Activated naive CD4-positive, alpha-beta T cell treated with Interleukin-2 at 50 U/mL for 16 hours (primary cell): ENCODE measurements at places on chromosomes 6 and 20.

DNA sequence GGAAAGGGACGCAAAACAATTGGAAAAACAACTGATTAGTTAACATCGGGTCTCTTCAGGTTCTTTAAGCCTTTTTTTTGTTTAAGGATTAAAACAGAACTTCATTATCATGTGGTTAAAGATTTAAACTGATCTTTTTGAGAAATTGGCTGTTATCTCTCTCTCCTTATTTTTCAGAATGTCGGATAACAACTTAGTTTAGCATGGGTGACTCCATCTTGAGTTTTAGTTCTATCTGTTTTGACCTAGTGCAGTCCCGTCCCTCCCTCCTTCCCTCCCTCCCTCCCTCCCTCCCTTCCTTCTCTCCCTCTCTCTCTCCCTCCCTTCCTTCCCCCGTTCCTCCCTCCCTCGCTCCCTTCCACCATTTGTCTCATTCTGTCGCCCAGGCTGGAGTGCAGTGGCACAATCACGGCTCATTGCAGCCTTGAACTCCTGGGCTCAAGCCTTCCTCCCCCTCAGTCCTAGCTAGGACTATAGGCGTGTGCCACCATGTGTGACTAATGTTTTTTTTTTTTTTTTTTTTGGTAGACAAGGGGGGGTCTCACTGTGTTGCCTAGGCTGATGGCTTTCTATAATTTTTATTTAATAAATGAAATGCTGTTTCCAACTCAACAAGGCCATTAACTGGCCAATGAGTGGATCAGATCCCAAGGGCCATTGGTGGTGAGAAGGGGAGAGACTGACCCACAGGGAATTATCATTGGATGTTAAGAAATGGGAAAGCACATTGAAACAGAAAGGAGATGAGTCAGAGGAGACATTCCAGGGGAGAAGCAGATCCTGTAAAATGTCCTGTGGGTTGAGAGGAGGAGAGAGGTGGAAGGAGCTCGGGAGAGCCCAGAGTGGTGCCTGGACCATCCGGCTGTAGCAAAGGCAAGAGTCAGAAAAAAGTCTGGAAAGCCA, 13.6 kb downstream of the BAK1 start:
- no peak for DNase-seq

DNA sequence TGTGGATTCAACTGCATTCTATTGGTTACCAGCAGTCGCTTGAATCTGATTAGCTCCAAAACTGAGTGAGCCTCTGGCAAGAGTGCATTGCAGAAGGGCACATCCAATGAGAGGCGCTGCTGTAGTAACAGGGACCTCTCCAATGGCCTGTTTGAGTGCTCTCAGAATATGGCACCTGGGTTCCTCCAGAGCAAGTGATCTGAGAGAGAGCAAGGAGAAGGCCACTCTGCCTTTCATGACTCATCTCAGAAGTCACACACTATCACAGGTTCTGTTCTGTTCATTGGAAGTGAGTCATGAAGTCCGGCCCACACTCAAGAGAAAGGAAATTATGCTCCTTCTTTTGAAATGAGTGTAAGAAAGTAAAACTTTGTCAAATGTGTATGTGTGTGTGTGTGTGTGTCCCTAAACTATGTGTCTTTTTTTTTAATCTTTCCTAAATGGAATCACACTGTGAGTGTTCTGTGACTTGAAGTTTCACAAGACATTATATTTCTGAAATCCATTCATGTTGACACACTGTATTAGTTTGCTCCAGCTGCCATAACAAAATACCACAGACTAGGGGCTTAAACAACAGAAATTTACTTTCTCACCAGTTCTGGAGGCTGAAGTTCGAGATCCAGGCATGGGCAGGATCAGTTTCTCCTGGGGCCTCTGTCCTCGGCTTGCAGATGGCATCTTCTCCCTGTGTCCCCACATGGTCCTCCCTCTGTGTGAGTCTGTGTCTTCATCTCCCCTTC, 138.3 kb upstream of the CDYL start:
- peak; percentile 34 for DNase-seq

- DNase-seq = no peak
These were observed 23.6 kb downstream of the GSTA2 start for GRCh38 chr6:52739627-52740026.

- no peak for DNase-seq
These were observed 96.4 kb upstream of the AKAP12 start for GRCh38 chr6:151143337-151143736.

DNA sequence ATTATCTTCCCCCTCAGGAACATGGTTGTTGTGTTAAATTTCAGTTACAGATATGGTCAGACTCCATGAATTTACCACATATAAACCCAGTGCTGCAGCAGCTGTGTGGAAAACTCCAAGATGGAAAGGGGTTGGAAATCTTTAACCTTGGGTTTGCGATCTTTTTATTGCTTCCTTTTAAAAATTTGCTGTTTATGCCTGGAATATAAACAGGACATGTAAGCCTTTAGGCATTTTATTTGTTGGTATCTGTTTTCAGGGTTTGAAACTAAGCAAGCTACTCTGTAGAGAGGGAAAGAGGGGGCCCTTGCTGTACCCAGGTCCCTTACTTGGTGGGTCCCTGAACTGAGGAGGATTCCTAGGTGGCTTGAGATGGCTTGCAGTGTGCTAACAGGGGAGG, 778 bp downstream of the PKIG start:
- DNase-seq = no peak

- DNase-seq = peak; percentile 55
These were observed 26.2 kb downstream of the TTBK1 start for GRCh38 chr6:43269273-43270007.

GRCh38 chr6:5584078-5584482, 322.8 kb downstream of the FARS2 start:
- DNase-seq = no peak

- DNase-seq = no peak
These were observed 48.8 kb downstream of the KIZ start for GRCh38 chr20:21174516-21175239.

DNA sequence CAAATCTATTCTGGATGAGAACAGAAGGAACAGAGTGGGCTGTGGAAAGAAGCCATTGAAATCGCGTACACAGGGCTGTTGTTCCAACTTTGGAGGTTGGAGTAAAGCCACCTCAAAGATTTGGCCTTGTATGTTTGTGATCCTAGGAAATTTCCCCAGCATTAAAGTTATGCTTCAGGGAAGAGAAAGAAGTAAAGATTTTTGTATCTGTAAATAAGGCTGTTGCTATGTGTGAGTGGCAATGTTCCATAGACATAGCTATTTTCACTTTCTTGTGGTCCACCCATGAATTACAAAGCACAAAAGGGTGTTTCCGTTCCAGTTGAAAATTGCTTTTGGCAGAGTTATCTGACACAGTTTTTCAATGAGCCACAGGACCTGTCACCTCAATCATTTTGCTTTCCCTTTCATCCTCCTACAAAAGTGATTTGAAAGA, 321.3 kb downstream of the TFAP2B start:
- DNase-seq = no peak

DNA sequence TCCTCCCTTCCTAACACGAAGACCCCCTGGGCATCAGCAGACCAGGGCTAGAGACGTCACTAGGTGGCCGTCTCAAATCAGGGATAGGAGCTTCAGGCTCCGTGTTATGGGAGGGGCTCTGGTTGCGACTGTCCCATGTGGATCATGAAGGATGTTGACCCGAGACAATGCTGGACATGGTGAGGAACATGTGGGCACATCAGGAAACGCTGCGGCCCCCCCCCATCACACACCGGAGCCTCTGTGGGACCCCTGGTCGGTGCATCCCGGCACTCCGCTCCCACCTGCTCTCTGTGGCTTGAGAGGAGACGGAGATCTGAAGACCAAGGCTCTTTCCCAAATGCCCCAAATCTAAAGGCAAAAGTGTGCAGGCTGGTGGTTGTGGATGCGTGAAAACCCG, 54.2 kb downstream of the DACT2 start:
- DNase-seq = no peak

- DNase-seq = no peak
These were observed 1.3 kb downstream of the ASF1A start for GRCh38 chr6:118895261-118895560.

GRCh38 chr6:135535989-135536414, 38.5 kb upstream of the AHI1 start:
- DNase-seq = no peak

GRCh38 chr20:61694682-61695081, 371.0 kb downstream of the TAF4 start:
- DNase-seq = no peak

- no peak for DNase-seq
These were observed 3.5 kb downstream of the FOXO3 start for GRCh38 chr6:108564178-108564577.

DNA sequence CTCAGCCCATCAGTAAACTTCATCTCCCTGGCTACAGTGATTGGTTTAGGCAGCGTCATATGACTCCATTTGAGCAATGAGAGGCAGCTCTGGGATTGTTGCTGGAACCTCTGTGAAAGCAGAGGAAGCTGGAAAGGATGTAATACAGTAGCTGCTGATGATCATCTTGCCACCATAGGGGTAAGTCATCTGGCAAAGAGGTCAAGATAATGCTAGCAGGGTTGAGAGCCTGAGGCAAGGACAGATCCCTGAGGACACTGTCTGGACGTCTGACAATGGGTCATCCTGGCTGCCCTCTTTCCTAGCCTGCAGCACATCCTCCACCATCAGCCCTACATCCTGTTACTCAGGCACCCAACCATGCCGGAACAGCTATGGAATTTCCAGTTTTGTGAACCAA, 25.5 kb upstream of the FKBP1A start:
- DNase-seq = no peak

GRCh38 chr20:62598761-62599194, 43.5 kb upstream of the SLCO4A1 start:
- DNase-seq = no peak

- no peak for DNase-seq
These were observed 94.0 kb upstream of the HIVEP1 start for GRCh38 chr6:11917951-11918738.

GRCh38 chr20:4366076-4366475, 350.7 kb upstream of the RNF24 start:
- no peak for DNase-seq

GRCh38 chr6:133301835-133302234, 60.7 kb downstream of the EYA4 start:
- no peak for DNase-seq

- DNase-seq = no peak
These were observed 32.1 kb downstream of the COL20A1 start for GRCh38 chr20:63325021-63325471.

GRCh38 chr6:132764370-132764769, 6.7 kb upstream of the VNN2 start:
- no peak for DNase-seq

DNA sequence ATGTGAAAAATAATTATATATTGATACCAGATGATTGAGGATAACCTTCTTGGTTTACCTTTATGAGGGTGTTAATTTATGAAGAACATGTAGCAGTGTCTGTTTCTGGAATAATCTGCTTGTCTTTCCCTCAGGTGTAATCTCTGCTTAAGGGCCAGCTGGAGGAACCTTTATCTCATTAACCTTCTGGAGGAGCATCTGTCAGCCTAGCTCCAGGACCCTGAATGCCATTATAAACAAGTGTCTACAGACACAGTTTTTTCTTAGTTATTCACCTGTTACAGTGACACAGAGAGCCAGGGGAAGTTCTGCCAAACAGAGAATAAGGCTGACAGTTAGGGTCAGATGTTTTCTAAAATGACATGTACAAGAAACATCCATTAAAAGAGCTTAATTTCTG, at the start of gene IMPG1:
IMPG1 (minus strand) TSS at position 101 of the 400 bp plus-strand sequence. CDS start 174 bp downstream, outside the sequence.
- DNase-seq = no peak

GRCh38 chr6:36742146-36742545, 44.5 kb downstream of the RAB44 start:
- no peak for DNase-seq

GRCh38 chr6:133887156-133887879, 1.6 kb upstream of the TCF21 start:
- no peak for DNase-seq

DNA sequence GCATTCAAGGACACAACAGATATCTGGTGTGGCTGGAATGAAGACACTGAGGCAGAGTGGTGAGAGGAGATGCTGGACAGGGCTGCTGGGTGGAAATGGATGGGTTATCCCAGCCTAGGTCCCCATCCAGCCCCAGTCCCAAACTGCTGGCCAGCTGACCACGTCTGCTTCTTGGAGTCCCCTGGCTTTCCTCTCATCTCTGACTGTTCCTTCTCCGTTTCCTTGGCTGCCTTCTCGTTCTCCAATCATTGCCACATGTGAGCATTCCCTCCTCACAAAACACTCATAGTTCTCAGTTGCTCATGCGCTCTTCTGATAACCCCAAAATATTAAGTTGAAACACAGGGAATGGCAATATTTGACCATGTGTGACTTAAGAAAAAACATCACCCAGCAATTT, 31.5 kb downstream of the MAFB start:
- DNase-seq = no peak

GRCh38 chr20:56708991-56709390, 79.9 kb downstream of the TFAP2C start:
- no peak for DNase-seq
